AG04449 (cell line): ENCODE measurements at places on chromosomes 11 and 22.
A peak's percentile ranks its signal among the peaks of the same experiment; 100 is the strongest.

GRCh38 chr11:86861810-86862209, 61.5 kb downstream of the PRSS23 start:
- no peak for DNase-seq

DNA sequence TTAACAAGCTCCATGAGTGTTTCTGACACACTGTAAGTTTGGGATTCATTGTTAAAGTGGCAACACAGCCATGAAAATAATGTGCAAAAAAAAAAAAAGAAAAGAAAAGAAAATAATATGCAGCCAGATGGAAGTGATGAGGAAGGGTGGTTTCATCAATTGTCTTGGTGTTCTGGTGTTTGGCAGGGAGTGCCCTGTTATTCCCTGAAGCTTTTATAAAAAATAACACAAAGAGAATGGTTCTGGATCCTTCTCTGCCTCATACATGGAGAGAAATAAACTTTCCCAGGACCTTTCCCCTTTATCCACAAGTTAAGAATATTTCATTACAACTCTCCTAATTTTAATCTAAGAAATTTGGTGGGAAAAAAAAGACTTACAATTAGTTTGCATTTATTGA, 16.7 kb downstream of the AMOTL1 start:
- DNase-seq = no peak

DNA sequence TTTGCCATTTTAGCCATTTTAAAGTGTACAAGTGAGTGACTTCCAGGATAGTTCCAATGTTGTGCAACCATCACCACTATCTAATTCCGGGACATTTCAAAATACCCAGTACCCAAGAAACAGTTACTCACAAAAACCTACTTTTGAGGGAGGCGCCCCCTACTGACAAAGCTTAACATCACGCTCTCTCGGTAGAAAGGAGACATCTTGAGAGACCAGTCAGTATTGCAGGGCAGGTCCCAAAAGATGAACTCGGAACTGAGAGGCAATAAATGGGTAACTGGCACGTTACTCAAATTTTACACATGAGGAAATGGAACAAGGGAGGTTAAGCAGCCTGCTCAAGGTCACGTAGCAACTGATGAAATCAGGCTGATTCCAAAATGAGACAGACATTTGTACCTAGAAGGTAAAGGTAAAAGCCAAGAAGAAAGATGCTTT, 50.0 kb upstream of the POU2AF1 start:
- DNase-seq = no peak

GRCh38 chr11:74506823-74507222, 13.3 kb upstream of the LIPT2 start:
- no peak for DNase-seq

DNA sequence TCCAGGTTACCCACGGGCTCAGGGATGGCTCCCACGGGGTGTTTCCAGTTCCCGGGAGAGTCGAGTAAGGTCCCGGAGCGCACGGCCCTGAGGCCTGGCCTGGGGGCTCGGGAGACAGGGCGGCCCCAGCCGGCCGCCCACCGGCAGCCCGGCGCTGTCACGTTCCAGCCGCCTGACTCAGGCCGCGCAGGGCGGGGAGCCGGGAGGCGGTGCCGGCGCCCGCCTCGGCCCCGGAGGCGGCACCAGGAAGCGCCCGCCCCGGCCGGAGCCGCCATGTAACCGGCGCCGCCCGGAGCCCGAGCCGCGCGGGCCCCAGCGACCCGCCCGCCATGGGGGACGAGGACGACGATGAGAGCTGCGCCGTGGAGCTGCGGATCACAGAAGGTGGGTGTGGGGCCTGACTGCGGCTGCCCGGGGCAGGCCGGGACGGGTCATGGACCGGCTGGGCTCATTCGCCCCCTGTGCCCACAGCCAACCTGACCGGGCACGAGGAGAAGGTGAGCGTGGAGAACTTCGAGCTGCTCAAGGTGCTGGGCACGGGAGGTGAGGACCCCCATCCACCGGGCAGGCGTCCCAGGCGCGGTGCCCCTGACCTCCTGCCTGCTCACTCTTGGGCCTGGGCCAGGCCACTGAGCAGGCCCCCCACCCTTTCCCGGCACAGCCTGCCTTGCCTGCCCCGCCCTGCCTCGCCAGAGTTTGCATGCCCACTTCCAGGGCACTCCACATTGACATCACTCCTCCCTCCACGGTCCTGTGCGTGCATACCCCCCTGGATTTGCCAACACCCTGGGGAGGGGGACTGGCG, at the start of gene RPS6KA4:
TSS of gene RPS6KA4 (plus strand) at position 256 of the 805 bp plus-strand sequence. CDS start at position 330, 74 bp downstream.
- no peak for DNase-seq

- no peak for DNase-seq
Measured at GRCh38 chr11:71532036-71532610, 5.1 kb downstream of the KRTAP5-7 start.

- DNase-seq = no peak
Measured at GRCh38 chr11:99937330-99937729, 749.8 kb upstream of the ARHGAP42 start.

DNA sequence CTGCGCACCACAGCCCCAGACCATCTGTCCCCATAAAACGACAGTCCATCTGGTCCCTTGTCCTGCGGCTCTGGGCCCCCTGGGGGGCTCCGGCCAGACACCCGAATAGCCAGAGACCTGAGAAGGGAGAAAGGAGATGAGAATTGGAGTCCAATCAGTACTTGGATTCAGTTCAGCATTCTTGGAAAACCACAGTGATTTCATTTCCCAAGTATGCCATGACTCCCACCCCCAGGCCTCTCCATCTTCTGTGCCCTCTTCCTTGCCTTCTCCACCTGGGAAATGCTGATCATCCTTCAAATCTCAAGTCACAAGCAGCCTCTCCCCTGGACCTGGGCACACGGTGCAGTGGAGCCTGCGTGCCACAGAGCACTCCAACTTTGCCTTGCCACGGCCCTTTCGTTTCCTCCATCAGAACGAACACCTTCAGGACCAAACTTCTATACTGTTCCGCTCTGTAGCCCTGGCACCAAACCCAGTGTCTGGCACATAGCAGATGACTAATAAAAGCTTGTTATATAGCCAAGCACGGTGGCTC, 10.9 kb upstream of the MFNG start:
- DNase-seq = peak; percentile 61

DNA sequence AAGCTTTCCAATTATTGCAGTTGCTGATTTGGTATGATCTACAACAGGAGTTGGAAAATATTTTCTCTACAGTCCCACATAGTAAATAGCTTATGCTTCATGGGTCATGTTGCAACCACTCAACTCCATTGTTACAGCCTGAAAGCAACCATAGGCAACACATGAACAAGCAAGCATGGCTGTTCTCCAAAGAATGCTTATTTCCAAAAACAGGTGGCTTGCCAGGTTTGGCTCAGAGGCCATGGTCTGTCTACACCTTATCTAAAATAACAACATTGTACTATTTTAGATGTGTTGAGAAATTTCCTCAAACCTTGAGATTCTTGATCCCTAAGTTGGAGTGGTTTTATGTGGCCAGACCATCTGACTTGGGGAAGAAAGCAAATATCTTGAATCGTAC, 153.9 kb upstream of the MPPED2 start:
- DNase-seq = no peak

DNA sequence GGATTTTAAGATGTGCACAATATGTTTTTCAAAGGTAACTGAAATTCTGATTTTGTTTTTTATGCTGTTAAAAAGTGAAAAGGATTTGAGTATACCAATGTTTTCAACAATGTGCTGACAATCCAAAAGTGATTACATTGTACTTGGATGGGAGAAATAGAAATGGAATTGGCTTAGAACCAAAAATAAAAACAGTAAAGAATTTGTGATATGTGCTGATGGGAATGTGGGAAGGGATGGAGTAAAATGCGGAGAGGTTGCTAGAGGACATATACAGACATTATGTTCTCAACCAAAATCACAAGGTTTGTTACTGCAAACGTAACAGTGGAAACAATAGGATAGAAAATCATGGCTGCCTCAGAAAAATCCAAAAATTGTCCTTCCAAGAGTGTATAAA, 279.3 kb upstream of the TENM4 start:
- DNase-seq = no peak

DNA sequence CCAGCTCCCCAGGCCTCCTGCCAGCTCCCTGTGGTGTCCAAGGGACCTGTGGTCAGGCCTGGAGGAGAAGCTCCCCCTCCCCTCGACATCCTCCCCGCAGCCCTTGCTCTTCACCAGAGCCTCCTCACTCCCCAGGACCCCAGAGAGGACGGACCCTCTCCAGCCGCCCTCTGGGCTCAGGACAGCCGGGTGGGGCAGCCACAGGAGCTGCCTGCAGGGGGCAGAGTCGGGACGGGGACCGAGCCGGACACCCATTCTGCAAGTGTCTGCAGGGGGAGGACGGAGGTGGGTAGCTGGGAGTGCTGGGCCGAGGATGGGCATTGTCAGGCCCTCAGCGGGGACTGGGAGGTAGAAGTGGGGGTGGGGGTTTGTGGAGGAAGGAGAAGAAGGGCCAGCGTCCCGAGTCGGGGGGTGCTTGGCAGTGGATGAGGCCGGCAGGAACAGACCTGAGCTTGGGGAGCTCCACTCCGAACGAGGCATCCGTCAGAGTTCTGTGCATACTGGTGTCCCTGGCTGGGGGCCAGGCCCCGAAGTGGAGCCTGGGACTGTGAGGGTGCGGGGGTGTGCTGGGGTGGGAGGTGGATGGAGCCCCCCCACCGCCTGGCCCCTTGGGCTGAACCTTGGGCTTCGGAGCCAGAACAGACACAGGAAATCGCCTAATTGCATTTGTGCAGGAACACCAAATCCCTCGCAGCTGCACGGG, 15.2 kb downstream of the PRR33 start:
- no peak for DNase-seq

GRCh38 chr22:41928593-41929417, 2.2 kb upstream of the TNFRSF13C start:
- DNase-seq = no peak

DNA sequence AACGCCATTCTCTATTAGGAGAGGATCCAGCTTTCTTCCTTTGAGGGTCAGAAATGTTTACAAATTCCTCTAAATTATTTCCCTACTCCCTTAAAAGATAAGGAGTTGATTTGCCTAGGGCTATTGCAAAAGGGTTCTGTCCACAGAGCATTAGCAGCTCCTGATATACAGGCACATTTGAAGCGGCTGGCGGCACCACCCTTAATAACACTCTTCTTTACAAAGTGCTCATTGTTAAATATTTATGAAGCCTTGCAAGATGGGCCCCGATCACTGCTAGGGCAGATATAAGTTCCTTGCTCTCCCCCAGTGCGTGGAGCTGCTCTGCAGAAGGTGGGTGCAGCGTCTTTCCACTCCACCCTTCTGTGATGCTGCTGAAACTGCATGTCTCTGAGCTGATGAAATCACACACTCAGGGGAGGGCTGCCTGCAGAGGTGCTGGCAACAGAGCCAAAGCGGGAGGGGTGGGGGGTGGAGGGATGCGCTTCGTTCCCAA, 116.7 kb upstream of the NTM start:
- no peak for DNase-seq

DNA sequence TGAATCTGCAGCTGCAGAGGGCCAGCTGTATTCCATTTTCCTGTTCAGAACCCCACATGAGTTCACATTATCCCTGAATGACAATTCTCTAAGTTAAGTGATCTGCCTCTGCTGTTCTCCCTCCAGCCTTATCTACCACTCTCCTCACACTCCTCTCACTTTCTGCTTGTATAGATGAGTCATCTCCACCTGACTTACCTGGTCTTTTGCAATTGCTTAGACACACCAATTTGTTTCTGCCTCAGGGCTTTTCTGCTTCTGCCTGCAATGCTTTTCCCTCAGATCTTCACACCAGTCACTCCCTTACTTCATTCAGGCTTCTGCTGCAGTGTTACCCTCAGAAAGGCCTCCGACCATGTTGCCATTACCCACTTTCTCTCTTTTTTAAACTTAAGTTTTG, 118.1 kb downstream of the ATM start:
- DNase-seq = no peak

DNA sequence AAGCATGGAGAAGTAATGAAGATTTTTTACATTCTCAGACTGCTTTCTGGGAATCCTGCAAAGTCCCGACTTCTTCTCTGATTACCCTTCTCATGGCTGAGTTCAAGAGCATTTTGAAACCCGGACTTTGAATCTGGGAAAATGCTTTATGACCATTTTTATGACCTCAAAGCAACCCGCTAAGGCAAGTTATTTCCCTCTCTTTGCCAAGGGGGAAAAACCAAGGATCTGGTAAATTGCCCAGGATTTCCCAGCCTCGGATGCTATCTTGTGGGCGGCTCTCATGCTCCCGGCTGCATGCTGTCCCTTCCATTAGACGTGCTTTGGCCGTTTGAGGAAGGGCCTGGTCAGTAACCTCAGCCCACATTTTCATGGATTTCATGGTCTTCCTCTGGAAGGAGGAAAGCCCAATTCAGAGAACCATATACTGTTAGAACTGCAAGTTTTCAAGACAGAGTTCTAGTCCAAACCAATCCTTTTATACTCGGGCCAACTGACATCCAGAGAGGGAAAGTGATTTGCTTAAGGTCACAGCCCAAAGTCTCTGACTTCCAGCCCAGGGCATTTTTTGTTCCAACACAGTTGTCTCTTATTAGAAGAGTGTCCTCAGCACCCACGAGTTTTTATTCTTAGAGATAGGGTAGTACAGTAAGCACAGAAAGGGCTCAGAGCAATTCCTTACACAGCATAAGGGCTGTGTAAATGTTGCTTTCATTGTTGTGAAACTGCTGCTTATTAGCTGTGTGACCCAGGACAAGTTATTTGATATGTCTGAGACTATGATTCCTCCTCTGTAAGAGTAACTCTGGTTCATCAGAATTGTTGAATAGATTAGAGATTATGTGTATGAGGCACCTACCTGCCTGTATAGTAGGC, 77.4 kb downstream of the NAV2 start:
- DNase-seq = peak; percentile 59

DNA sequence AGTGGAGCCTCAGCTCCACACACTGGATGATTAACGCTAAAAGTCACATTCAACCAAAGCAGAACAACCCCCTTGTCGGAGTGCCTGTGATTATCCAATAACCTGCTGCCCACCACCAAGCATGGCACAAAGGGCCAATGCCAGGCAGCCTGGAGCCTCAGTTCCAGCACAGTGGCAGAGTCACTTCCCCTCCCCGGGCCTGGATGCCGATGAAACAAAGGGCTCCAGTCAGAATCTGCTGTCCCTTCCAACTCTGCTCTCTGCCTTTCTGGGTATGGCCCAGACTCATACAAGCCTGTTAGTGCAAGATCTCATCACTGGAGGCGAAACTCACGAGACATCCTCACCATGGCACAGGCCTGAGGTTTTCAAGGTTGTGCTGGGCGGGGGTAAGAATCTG, 52.1 kb downstream of the CLTCL1 start:
- DNase-seq = no peak

DNA sequence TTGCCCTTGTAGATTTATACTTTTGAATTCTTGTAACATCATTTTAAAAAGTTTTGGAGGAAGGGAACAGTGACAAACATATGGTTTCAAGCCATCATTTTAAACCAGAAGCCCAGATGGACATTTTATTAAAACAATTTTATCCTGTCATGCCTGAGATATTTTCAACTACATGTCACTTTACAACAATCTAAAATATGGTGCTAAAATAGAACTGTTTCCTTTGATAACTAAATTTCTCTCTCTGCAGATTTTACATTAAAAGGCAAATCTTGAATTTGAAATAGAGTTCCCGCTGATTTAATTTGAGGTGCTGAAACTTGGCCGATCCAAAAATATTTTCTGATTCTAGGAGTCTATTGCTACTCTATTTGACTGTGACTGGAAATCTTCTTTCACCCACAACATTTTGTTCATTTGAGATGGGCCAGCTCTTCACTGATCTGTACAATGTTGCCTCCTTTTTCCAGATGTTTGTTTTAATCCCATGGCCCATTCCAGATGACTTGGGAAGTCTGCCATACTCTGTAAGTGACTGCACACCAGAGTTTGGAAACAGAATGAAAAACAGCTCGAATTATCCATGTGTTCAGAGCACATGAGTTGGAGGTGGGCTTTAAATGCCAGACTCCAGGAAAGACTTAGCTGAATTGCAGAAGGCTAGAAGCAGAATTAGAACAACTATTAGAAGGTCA, 402.5 kb downstream of the TMEM135 start:
- no peak for DNase-seq
